SW 1271 (cell line): ENCODE measurements at places on chromosomes 16 and 17.

- no peak for DNase-seq
These were observed 17.1 kb downstream of the HLF start for GRCh38 chr17:55281649-55282378.

DNA sequence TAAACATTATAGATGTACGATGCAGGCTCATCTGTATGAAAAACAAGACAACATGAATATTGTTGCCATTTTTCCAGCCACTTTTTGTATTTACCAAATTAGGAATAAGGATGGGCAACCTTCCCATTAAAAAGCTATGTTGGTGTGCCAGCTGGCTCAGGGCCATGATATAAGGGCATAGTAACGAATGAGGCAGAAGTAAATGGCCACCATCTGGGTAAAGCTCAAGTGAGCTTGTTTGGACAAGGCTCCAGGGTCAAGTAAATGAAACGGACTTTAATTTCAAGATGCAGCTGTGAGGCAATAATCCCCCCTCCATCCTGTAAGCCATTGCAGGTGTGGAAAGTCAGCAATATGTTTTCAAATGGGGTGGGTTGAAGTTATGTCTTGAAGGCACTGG lies 930.9 kb upstream of the CDH8 start:
- DNase-seq, result no peak

- DNase-seq, result no peak
These were observed 129.5 kb downstream of the ABCC6 start for GRCh38 chr16:16093628-16094332.

DNA sequence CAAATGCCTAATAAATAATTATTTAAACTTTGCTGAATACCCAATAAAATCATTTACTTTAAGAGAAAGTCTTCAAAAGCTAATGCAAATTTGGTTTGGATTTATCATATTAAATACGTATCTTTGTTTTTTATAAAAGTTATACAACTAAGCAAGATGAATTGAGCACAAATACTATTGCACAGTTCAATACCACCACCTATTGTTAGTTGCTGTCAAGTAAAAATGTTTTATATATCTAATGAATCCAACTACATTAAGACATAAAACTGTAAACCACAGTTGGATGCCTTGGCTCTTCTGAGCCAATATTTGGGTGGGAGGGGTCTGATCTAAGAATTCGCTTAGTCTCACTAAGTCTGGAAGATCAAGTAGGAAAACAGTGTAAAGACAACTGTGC lies 7.7 kb downstream of the FBXL20 start:
- no peak for DNase-seq

GRCh38 chr16:35687781-35688180 lies 2228.4 kb downstream of the TP53TG3F start:
- no peak for DNase-seq

DNA sequence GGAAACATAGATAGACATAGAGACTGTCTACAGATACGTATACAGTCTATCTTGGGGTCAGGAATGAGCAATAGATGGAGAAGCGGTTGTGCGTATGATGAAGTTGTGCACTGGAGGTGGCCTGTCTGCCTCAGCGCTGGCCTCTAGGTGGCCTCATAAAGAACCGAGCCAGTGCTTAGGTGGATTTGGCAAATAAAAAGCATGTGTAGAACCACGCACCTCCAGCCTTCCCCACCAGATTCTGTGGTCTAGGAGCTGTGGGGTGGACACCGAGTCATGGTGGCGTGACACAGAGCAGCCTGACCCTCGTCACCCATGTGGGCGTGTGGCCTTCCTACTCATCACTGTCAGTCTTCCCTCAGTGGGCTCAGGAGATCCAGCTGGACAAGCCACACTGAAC lies 34.0 kb downstream of the PGS1 start:
- DNase-seq, result no peak

- no peak for DNase-seq
These were observed 109.3 kb upstream of the SOX9 start for GRCh38 chr17:72011561-72011960.
